Activated CD4-positive, alpha-beta T cell treated with anti-CD3 and anti-CD28 coated beads for 36 hours (primary cell): ENCODE measurements at places on chromosomes 3 and 15. TPM values are rescaled to one million over a fixed set of nuclear protein-coding genes. Genes with fewer than 3 reads are reported as not detected.

GRCh38 chr3:129106866-129107565 is 14.6 kb downstream of the RAB43 start:
- DNase-seq, result no peak

GRCh38 chr3:189778340-189778950 is 147.3 kb downstream of the TP63 start:
- no peak for DNase-seq

- DNase-seq, result no peak
Observed at GRCh38 chr3:162168715-162169114, 672.1 kb downstream of the OTOL1 start.

DNA sequence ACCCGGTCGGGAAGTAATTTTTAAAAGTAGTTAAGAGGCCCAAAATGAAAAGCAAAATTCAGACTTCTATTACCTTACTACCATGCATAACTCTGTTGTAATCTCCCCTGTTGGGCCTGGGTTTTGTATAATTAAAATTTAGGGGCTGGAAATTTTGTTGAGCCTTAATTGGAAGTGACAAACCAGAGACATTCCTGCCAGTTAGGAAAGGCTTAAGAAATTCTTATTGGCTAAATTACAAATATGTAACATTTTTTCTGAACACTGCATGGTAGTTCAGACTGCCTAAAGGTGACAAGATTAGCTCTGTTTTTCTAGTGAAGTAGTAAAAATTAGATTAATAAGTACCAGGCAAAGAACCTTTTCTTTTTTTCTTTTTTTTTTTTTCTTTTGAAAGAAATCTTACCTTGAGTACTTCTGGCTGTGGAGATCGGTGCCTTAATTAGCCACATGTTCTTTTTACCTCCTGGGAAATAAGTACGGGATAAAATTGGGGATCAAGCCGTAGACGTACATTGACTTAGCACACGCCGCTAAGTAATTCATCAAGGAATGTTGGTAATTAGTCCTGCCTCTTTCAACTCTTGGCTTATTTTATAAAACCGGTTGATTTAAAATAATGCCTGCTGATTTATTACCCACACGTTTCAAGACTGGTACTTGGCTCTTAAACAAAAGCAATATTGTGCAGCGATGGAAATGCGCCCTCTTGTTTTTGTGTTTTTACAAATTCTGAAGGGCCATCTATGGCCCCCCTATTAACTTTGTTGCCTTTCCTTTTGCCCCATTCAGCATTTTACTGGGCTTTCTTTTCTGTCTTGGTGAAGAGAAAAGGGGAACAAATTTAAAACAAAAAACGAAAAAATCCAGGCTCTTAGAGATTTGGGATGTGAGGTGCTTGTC is 111.2 kb upstream of the SAMMSON start:
- DNase-seq, result no peak

DNA sequence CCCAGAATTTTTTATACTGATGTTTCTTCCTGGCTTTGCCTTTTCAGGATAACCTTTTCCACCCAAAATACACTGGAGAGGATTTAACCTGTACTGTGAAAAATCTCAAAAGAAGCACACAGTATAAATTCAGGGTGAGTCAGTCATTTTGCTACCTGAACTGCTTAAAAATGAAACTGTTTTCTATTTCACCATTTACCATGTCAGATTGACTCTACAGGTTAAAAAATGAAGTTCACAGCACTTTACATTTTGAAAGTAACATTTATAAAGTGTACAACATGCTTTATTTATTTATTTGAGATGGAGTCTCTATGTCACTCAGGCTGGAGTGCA is 115.2 kb downstream of the GHSR start:
- DNase-seq, result no peak

DNA sequence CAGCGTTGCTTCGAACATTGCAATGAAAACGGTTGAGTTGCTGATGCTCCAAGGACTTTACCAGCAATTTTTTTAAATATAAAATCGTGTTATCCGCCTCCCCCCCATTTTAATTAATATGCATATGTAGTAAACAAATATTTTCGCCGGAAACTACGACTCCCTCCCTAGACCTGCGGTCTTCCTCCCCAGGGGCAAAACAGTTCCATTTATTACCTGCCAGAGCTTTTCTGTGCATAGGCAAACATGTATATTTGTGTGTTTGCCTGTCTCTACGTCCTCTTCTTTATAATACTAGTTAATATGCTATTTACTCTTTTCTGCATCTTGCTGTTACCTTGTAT is 593 bp upstream of the RSL24D1 start:
- DNase-seq, result no peak

Gene CELF6
- 0.40 TPM for total RNA-seq
